ENCODE measurements at places on chromosomes 13 and 19.
A peak's percentile ranks its signal among the peaks of the same experiment; 100 is the strongest.

GRCh38 chr19:18000480-18000914 is 7.5 kb upstream of the ARRDC2 start:
- DNase-seq = no peak

GRCh38 chr19:31546205-31546960 is 197.1 kb upstream of the TSHZ3 start:
- no peak for DNase-seq

DNA sequence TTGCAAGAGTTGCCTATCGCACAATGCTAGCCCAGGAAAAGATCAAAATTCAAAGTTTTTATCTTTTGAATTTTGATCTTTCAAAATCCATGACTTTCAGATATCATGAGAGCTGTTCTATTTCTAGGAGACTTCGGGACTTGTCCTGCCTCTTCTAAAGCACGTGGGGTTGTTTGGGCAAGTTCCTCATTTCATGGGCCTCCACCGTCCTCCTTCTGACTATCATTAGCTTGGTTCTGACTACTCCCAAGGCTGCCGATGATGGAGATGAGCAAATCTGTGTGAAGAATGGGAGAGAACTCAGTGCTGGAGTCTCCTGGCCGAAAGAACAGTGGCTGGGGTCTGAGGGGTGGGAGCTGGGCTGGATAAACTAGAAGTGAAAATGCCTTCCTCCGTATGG is 86.5 kb downstream of the COL4A1 start:
- DNase-seq = no peak

GRCh38 chr19:34733746-34734536 is at the start of gene ZNF181:
Gene ZNF181, plus strand, starts transcription at chr19:34734243. Its CDS starts 795 bp downstream, at chr19:34735038.
- DNase-seq = peak; percentile 94

DNA sequence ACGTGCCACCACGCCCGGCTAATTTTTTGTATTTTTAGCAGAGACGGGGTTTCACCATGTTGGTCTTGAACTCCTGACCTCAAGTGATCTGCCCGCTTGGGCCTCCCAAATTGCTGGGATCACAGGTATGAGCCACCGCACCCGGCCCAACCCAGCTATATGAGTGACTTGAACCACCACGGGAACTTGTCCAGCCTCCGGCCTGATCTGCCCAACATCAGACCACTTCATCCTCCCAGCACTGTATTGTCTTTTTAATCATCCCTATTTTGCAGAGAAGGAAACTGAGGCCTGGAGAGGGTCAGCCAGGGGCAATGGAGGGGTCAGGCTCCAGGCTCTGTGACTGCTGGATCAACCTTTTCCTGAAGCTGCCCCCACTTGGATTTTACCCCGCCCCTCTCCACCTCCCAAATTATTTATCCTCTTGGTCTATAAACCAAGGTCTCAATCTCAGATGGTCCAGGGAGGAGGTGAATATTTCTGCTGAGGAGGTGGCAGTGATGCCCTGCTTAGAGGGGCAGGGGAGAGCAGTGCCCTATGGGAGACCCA is 893 bp upstream of the PLIN3 start:
- no peak for DNase-seq

DNA sequence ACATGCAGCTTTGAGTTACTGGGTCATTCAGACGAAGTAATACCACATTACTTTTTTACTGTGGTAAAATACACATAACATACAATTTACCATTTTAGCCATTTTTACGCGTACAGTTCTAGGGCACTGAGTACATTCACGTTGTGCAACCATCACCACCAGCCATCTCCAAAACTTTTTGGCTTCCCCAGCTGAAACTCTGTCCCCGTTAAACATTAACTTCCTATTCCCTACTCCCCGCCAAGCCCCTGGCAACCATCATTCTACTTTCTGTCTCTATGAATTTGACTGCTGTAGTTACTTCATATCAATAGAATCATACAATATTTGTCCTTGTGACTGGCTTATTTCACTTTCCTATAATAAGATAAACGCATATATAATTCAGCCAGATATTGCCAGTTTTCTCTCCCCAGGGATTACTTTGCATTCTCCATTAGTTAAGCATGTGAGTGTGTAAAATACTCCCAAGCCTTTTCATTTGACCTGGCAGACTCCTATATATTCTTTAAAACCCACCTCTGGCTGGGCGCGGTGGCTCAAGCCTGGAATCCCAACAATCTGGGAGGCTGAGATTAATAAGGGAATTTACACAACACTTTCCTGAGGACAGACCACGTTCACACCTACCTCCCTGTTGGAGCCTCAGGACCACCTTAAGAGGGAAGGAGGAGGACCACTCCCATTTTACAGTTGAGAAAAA is 10.0 kb upstream of the CYP4F22 start:
- DNase-seq = no peak

DNA sequence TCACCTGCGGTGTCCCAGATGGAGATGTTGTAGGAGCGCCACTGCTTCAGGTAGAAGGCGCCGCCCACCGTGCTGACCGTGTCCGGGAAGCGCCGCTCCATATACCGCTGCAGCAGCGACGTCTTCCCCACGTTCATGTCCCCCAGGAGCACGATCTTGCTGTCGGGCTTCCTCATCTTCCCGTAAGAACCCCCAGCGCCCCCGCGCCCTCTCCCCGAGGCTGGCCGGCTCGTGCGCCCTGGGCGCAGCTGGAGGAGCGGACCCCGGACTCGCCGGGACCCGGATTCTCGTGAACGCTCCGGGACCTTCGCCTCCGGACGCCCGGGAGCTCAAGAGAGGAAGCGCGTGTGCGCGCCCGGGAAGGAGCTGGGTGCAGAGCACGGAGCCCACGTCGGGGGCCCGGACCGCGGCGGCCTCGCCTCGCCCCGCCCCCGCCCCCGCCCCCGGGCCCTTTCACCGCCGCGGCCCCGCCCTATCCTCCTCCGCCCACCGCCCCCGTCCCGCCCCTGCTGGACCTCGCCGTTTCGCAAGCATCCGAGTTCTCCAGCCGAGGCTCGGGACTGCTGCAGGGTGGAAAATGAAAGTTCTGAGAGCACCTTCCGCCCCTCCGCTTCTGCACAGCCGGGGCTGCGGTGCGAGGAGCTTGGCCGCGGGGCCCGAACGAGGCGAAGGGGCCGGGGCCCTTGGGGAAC is at the start of gene RAB20:
TSS of gene RAB20 (minus strand) at position 379 of the 692 bp plus-strand sequence. CDS start at position 176, 203 bp downstream.
- peak; percentile 90 for DNase-seq

- DNase-seq = no peak
Observed at GRCh38 chr19:29121684-29122083, 91.3 kb downstream of the UQCRFS1 start.

GRCh38 chr13:80039000-80039399 is 301.9 kb downstream of the SPRY2 start:
- no peak for DNase-seq

DNA sequence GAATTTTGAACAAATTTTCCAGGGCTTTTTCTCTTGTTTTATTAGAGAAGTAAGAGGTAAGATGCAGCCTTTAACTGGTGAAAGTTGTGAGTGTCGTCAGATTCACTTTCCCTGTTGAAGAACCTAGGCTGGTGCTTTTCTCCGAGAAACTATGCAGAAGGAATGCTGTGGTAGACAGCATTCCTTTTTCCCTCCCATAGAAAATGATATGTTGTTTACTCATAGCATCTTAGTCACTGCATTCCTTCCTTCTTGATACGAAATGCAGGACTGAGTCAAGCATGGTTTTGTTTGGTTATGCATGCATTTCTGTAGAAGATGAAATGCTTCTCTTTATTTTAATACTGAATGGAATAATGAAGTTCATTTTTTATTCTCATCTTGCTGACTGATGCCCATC is 3.4 kb downstream of the ITGBL1 start:
- no peak for DNase-seq

- DNase-seq = no peak
Observed at GRCh38 chr13:76440568-76440967, 445.6 kb downstream of the KCTD12 start.

DNA sequence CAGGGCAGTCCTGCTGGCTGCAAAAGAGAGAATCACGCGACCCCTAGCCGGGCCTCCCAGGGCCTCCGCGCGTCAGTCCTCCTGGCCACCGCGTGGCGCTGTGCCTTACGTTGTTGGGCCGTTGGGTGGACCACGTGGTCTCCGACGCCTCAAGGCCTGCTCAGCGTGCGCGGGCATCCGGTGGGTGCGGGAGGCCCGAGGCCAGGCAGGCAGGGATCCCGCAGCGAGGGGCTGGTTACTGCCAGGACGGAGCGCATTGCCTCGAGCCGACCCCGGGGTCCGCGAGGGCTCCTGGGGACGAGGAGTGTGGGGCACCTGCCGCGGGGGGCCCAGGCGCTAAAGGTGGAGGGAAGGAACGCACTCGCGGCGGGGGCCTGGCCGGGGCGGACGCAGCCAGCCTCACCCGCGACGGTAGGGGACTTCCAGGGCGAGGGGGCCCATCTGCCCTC is at the start of gene TDRD12:
TSS of gene TDRD12 (plus strand) at position 157 of the 449 bp plus-strand sequence. CDS start 306 bp downstream, outside the sequence.
- no peak for DNase-seq

- no peak for DNase-seq
Observed at GRCh38 chr13:106038752-106039151, 496.7 kb downstream of the EFNB2 start.

- no peak for DNase-seq
Observed at GRCh38 chr19:15324791-15325519, 7.4 kb downstream of the BRD4 start.

GRCh38 chr13:42660333-42660965 is 86.5 kb downstream of the TNFSF11 start:
- no peak for DNase-seq

DNA sequence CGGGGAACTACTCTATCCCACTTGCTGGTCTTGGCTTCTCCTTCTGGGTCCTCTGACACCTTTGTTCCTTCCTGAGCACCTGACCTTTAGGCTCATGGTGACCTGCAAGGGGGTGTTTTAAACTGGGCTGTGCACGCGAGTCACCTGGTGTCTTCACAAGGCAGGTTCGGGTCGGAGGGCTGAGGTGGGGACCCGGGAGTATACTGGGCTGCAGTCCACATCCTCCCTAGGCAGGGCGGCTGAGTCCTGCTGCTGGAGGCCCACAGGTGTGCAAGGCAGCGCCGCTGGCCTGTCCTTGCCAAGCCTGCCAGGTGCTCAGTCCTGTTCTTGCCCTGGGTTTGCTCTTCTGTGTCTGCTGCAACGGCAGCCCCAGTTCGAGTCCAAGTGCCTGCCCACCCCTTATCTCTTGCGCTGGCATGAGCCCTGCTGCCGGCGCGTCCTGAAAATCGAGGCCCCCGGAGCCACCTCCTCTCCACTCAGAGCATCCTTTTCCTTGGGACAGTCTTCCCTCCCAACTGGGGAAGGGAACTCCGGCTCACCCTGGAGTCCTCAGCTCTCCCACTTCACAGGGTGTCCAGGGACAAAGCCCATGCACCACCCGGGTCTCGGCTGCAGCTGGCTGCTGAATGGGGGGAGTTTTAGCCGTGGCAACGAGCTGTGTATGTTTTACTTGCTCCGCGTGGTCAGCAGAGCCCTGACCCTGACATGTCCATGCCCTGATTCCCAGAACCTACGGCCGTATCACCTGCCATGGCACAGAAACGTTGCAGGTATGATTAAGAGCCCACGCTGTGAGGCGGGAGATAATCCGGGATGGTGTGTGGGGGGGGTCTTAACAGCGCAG is 193.5 kb downstream of the TEX29 start:
- DNase-seq = peak; percentile 32

DNA sequence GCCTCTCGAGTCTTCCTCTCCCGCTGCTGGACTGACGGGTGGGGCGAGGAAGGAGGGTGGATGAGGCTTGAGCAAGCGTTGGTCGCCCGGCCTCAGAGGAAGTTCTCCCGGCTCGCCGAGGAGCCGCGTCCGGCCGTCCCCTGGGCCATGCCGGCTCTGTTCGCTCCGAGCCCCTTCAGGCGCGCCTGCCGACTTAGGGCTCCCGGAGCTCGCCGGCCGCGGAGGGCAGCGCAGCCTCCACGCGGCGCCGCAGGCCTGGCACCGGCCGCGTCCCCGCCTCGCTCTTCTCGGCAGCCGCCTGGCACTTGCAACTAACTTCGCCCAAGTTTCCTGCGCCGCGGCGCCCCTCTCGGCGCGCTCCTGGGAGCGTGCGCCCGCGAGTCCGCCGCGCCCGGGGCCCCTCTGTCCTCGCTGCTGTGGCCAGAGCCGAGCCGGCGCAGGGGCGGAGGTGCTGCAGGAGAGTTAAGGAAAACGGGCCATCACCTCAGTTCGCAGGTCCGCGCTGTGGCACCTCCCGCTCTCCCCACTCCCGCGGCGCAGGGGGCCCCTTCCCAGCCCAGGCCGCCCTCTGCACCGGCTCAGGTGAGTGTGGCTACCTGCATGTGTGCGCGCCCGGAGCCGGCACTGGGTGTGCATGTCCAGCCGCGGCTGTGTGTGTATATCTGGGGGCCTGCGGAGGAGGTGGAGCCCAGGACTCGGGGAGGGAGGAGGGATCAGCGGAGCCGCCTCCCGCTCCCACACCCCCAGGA is 641 bp upstream of the SOX21 start:
- no peak for DNase-seq

DNA sequence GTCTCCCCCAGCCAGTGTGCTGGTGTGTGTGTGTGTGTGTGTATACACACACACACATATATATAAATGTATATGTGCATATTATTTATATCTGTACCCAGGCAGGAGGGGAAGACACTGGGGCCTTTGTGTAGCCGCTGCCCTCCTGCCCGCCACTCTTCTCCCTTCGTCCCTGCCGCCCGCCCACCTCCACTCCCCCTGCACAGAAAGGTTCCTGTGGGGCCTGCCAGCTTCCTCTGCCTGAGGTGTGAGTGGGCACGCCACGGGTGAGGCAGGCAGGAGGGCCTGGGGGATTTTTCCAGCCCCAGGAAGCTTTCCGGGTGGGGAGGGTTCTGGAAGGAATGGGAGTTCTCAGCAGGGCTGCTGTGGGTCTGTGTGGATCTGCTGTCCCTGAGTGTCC is 6.9 kb downstream of the IRF2BP1 start:
- no peak for DNase-seq

DNA sequence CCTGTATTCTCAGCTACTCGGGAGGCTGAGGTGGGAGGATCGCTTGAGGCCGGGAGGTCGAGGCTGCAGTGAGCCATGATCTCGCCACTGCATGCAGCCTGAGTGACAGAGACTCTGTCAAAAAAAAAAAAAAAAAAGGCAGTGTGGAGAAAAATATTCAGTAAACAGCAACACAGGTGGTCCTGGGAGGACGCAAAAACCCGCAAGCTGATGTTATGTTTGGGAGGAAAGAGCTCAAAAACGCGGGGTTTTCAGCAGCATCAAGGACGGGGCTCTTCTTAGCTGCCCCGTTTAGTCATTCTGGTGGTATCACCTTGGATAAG is 599 bp upstream of the ZNF784 start:
- no peak for DNase-seq

- DNase-seq = no peak
Observed at GRCh38 chr13:108924541-108924940, 295.1 kb downstream of the MYO16 start.

GRCh38 chr13:51601601-51602565 is 17.6 kb downstream of the WDFY2 start:
- DNase-seq = no peak

- peak; percentile 89 for DNase-seq
Observed at GRCh38 chr19:703651-704446, 4.9 kb upstream of the PALM start.

DNA sequence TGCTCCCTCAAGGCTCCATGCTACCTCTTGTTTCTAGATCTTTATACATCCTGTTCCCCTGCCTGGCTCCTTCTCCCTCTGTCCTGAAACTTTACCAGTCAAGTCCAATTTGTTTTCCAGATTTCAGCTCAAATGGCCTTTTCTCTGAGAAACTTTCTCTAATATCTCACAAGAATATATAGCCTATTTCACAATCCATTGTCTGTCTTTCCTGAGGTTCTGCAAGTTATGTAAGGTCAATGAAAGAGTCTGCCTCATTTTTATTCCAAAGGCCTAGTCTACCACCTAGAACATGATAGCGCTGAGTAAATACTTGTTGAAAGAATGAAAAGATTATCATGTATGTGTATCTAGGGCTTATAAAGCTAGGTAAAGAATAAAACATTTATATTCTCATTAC is 348.8 kb downstream of the SPRY2 start:
- DNase-seq = no peak

- DNase-seq = no peak
Observed at GRCh38 chr19:1283207-1283916, 2.3 kb upstream of the EFNA2 start.

- no peak for DNase-seq
Observed at GRCh38 chr13:106416645-106417044, 118.8 kb downstream of the EFNB2 start.

Data from right atrium auricular region (tissue), 2 donors.